ENCODE measurements at places on chromosomes 5 and 9.
A peak's percentile ranks its signal among the peaks of the same experiment; 100 is the strongest.

- no peak for DNase-seq
Measured at GRCh38 chr9:117405950-117406705, 8.7 kb downstream of the ASTN2 start.

DNA sequence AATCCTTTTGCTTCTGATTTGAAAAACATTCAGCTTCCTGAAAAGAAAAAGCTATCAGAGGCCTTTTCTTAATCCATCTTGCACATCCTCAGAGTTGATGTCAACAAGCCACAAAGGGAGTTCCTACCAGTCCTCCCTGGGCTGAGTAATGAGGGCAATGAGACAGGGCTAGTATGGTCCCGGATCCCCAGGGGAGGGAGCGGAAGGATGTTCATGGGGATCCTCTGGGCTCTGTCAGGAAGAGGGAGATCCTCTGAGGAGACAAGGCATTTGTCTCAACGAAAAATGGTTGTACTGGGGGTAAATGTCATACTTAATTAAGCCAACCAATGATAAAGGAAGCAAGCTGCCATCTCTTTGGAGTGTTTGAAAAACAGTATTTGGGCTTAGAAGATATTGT is 195.3 kb downstream of the DTWD2 start:
- DNase-seq: no peak

DNA sequence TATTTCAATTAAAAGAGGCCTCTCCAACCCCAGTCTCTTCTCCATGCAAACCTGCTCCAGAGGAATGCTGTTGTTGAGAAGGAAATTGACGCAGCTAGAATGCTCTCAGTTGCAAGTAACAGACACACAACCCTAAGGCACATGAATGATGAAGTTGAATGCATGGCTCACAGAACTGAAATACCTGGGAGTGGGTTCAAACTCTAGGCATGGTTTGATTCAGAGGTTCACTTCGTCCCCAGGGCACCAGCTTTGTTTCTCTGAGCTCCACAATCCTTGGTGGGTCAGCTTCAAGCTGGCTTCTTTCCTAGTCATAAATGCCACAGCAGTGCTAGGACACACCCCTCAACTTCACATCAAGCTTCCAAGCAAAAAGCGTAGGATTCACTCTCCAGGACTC is 4.6 kb downstream of the ACTL7B start:
- no peak for DNase-seq

GRCh38 chr5:72018143-72018803 is 89.0 kb upstream of the MAP1B start:
- peak; percentile 22 for DNase-seq

DNA sequence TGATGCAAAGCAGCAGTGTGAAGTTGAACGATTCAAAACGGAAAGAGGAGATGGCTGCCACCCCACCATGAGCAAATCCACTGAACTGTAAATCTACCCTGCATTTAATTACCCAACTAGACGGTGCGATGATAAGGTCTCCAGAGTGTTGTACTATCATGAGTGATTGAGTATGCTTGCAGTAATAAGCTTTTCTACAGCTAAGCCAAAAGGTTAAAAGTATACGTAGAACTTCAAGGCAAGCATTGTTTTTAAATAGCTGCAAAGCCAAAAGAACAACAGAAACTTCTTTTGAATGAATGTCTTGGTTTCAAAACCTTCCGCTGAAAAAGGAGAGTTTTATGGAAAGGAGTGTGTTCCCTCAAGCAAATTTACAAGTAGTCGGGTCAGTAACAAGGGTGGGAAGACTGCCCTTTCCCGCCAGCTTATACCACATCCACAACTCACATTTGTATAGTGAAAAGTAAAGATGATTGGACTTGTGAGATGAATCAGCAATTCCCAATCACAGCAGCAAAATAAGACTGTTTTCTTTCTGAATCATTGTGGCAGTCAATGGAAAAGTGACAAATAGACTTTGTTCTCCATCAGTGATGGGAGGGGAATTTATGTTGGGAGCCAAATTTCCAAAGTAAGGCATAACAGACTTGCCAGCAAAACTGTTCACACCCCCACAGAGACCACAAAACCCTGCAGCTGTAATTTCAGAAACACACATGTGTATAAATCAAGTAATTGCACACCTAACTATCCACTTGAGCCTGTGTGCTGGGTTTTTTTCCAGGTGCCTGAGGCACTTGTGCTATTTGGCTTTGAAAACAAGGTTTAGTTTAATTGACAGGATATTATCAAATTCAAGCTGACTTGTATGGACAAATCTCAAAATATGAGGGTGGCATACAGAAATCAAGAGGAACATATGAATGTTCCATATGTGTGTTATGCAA is 407.7 kb upstream of the GRAMD2B start:
- peak; percentile 18 for DNase-seq

GRCh38 chr5:34039398-34040157 is 3.4 kb downstream of the C1QTNF3 start:
- no peak for DNase-seq

GRCh38 chr5:64519263-64519662 is 13.4 kb downstream of the RGS7BP start:
- no peak for DNase-seq

DNA sequence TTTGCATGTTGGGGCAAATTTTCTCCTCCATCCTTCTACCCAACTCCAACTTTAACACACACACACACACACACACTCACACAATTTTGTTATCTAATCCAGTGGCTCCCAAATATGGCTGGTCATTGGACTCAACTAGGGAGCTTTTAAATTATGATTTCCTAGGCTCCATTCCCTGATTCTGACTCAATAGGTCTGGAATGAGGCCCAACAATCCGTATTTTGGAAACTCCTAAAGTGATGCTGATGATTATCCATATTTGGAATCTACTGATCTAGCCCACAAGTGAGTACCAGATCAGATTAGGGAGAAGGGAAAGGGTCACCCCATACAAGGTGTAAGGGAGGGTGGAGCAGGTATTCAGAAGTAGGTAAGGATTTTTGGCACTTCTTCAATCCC is 309.7 kb downstream of the TLE1 start:
- DNase-seq: no peak

- peak; percentile 58 for DNase-seq
Measured at GRCh38 chr5:120139039-120139438, 325.1 kb upstream of the PRR16 start.

- no peak for DNase-seq
Measured at GRCh38 chr5:99023330-99023729, 94.5 kb upstream of the CHD1 start.

DNA sequence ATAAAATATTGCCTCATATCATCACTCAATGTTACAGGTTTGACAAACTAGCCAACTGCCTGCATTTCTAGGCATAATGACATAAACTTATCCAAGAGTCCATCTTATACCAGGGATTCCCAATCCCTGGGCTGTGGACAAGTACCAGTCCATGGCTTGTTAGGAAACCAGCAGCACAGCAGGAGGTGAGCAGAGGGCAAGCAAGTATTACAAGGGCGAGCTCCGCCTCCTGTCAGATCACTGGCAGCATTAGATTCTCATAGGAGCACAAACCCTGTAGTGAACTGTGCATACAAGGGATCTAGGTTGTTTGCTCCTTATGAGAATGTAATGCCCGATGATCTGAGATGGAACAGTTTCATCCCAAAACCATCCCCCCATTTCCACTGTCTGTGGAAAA is 144.9 kb downstream of the PRKACG start:
- no peak for DNase-seq

DNA sequence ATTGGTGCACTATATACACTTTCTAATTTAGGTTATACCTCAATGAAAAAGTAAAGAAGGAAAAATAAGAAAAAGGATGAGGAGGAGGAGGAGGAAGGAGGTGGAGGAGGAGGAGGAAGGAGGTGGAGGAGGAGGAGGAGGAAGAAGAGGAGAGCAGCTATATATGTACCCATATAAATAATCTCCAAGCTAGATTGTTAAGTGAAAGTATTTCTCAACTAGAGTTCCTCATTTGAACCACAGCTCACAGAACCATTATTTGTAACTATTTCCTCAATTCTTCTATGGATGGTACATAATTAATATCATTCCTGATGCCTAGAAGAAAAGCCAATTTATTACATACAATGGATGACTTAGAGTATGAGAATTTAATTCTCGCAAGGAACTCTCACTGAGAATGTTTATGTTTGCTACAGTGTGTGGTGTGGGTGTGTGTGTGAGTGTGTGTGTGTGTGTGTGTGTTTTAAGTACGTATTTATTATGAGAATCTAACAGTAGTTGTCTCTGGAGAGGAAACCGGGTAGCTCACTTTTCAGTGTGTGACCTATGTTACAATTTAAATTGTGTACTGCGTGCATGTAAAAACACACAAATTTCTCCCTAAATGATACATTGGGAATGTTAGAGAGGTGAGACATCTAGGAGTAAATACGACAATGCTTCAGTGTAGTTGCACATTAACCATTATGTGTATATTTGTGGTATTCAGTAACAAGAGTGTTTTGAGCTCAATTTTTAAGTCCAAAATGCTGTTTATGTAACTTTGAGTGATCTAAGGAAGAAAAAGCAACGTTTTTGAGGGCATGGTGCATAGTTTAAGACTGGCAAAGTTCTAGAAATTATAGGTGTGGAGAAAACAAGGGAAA is 20.2 kb upstream of the NREP start:
- DNase-seq: no peak

- no peak for DNase-seq
Measured at GRCh38 chr5:82901281-82901888, 175.8 kb downstream of the TMEM167A start.

DNA sequence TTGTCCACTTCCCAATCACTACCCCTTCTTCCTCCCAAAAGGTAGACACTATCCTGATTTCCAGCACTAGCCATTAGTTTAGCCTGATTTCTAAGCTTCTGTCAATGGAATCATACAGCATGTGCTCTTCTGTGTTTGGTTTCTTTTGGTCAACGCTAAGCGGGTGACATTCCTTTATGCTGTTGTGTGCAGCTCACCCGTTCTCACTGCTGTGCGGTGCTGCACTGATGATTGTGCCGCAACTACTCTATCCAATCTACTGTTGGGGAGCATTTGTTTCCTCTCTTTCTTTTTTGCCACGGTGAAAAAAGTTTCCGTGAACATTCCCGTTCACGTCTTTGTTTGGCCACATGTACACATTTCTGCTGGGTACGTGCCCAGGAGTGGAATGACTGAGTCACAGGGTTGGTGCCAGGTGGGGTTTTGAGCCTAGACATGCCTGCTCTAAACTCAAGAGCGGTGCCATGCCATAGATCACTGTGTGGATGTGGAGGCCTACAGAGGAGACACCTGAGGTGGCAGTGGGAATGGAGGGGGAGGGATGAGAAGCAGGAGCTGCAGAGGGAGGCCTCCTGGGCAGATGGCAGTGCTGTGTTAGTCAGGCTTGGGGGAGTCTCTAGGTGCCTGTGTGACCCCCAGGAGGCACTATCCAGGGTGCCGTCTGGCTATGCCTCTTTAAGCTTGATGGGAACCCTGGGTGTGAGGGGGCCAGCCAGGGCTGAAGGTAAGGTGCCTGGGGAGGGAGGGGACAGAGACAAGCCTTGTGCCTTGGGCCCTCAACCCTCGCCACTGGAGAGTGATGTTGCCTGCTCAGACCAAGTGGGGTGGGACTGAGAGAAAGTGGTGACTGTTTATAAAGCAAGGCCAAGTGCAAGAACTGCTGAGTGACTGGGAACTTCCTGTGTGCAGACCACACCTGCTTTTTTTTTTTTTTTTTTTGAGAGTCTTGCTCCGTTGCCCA is 11.4 kb upstream of the ANKRD33B start:
- DNase-seq: no peak

DNA sequence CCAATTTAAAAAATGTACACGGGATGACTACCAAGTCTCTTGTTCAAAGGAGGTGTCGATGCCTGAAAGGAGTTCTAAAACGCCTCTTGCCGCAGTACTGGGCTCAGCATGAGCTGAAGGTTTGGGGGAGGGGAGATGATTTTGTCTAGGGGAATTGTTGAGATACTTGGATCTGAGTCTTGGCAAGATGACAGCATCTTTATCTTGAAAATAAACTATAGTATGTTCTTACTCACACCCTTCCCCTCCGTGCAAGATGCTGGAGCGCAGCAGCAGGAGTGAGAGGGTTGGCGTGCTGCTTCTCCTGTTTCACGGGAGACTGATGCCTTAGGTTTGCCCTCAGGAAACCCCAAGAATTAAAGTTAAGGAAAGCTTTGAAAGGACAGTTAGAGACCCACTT is 47.3 kb downstream of the FAM78A start:
- no peak for DNase-seq

GRCh38 chr5:67196537-67197059 is at the start of gene CD180:
TSS of gene CD180 (minus strand) at chr5:67196799. CDS start at chr5:67196641, 158 bp downstream.
- no peak for DNase-seq

DNA sequence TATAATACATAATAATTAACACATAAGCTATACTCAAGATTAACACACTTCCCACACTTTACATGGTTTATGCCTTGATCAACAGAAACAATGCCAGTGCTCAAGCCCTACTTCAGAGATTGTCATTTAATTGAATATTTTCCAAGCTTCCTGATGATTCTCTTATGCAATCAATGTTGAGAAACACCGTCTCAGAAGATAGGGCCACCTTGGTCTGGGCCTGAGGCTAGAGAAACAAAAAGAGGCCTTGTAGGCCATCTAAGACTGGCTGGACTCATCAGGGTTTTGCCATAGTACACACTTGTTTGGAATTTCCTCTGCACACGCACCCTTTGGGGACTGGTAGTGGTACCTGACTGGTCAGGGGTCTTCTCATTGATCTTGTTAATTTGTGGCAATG is 16.3 kb downstream of the C9orf152 start:
- no peak for DNase-seq

- no peak for DNase-seq
Measured at GRCh38 chr9:108617676-108618075, 238.1 kb downstream of the ACTL7B start.

DNA sequence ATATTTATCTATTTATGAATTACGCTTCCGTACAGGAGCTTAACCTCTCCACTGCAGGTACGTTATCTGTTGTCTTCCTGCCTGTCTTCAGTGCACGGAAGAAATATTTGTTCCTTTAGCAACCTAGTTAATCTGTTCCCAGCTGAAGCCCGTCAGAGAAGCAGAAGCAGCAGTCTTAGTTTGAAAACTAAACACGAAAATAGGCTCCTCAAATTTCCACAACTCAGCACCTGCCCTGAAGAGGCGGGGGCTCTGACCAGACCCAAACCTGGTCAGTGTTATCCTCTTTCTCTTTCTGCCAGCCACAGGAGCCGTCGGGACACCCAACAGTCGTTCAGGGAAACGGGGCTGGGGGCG is 462 bp downstream of the NUDCD2 start:
- DNase-seq: no peak

- DNase-seq: no peak
Measured at GRCh38 chr9:127202461-127203169, 62.0 kb upstream of the GARNL3 start.

- no peak for DNase-seq
Measured at GRCh38 chr5:68137511-68138140, 77.9 kb upstream of the PIK3R1 start.

- DNase-seq: no peak
Measured at GRCh38 chr9:109852556-109852955, 72.6 kb downstream of the PALM2AKAP2 start.

GRCh38 chr9:115733318-115734110 is 420.1 kb upstream of the PAPPA start:
- no peak for DNase-seq

DNA sequence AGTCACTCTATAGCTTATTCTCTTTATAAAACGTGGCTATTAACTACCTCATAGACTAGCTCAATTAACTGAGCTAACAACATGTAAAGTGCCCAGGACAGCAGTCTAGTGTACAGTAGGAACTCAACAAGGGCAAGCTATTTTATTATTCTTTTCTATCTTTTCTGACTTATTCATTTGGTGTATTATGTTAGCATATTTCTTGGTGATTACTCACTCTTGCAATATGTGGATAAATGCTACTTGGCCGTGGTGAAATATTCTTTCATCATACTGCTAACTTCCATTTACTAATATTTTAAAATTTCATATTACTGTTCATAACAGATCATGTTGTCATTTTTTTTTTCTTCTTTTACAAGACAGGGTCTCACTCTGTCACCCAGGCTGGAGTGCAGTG is 4.9 kb downstream of the SLC25A51 start:
- no peak for DNase-seq

Measured in COLO829 (cell line).